ENCODE measurements at places on chromosomes 5 and 9. TPM values are rescaled to one million over a fixed set of nuclear protein-coding genes. Genes with fewer than 3 reads are reported as not detected.

DNA sequence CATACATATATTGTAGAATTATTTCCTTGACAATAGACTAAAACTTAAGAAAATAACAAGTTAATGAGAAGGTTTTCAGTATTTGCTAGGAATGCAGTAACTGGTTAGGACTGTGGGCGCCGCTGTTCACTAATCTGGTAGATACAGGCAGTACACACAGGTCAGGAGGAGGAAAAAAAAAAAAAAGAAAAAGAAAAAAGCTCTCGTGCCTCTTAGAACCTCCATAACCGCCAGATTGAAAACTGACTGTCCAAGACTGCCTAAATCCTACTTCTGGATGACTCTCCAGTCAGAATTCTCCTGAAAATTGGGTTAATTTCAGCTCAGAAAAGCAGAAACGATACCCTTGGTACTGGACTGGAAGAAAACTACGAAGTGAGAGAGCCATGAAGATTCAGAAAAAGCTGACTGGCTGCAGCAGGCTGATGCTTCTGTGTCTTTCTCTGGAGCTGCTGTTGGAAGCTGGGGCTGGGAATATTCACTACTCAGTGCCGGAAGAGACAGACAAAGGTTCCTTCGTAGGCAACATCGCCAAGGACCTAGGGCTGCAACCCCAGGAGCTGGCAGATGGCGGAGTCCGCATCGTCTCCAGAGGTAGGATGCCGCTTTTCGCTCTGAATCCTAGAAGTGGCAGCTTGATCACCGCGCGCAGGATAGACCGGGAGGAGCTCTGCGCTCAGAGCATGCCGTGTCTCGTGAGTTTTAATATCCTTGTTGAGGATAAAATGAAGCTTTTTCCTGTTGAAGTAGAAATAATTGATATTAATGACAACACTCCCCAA is at the start of gene PCDHGA1:
Gene PCDHGA1 (plus strand): TSS at position 216 of the 782 bp plus-strand sequence.
- peak; percentile 62 for DNase-seq
- H3K27ac ChIP-seq, result no peak within 1 kb of the TSS
- peaks cover 18% of the 10 kb centered on the region for H3K36me3 ChIP-seq
- peaks cover 2% of the 10 kb centered on the region for H3K4me1 ChIP-seq
- no peak within 1 kb of the TSS for H3K4me3 ChIP-seq
- peaks cover 50% of the 10 kb centered on the region for H3K27me3 ChIP-seq

DNA sequence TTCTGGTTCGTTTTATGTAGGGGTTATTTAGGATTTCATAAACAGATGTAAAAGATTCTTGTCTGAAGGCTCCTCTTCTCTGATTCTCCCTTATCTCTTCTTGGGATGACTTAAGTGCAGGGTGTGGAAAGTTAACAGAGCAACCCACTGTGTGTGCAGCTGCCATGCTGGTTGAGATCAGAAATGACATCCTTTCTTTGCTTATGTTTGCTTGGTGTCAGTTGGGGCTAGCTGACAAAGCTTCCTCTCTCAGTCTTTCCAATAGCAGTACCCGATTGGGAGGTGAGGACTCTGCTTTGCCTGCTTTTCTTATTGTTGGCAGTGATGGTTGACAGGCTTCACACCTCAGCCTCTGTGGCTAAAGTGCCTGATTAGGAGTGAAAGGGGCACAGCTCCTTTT is 26.5 kb downstream of the OGN start:
- no peak overlapping the region for H3K27ac ChIP-seq
- peaks cover 22% of the 10 kb centered on the region for H3K36me3 ChIP-seq
- no peak overlapping the region for H3K4me3 ChIP-seq
- no peaks in the 10 kb centered on the region for H3K27me3 ChIP-seq
- DNase-seq, result no peak
- peaks cover 17% of the 10 kb centered on the region for H3K4me1 ChIP-seq

DNA sequence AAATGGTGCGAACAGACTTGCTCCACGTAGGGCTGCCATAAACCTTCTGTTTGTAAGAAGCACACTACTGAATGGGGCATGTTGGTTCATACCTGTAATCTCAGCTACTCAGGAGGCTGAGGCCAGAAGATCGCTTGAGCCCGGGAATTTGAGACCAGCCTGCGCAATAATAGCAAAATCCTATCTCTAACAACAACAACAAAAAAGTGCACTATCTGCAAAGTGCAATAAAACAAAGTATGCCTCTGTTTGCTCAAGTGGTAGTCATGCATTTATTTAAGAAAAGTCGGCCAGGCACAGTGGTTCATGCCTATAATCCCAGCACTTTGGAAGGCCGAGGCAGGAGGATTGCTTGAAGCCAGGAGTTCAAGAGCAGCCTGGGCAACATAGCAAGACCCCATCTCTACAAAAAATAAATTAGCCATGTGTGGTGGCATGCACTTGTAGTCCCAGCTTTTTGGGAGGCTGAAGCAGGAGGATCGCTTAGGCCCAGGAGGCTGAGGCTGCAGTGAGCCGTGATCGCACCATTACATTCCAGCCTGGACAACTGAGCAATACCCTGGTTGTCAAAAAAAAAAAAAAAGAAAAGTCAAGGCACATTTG is 5.2 kb downstream of the ATPSCKMT start:
- H3K4me1 ChIP-seq, result peaks cover 18% of the 10 kb centered on the region
- H3K27ac ChIP-seq, result no peak overlapping the region
- DNase-seq, result no peak
- H3K36me3 ChIP-seq, result peaks cover 8% of the 10 kb centered on the region
- H3K4me3 ChIP-seq, result no peak overlapping the region

Gene HSD17B3
- not detected for total RNA-seq

Gene SH2D3C
- total RNA-seq, result 35.2 TPM

Gene SPINK5
- total RNA-seq, result not detected
